Lung (tissue), 17 donors: ENCODE measurements at places on chromosomes 6 and 20. TPM values are rescaled to one million over a fixed set of nuclear protein-coding genes. Genes with fewer than 3 reads are reported as not detected.

LRRN4 gene
- 26.9 TPM for polyA plus RNA-seq

SIRPB1 gene
- 25.2 TPM for polyA plus RNA-seq

APOM gene
- polyA plus RNA-seq, result 8.8 TPM

TCF21 gene
- polyA plus RNA-seq, result 14.5 TPM

FITM2 gene
- 2.7 TPM for polyA plus RNA-seq

POU5F1 gene
- polyA plus RNA-seq, result 2.5 TPM

LRRC1 gene
- polyA plus RNA-seq, result 8.9 TPM

- no peak for DNase-seq
Observed at GRCh38 chr6:44349904-44350649, 7.6 kb downstream of the SPATS1 start.

DNA sequence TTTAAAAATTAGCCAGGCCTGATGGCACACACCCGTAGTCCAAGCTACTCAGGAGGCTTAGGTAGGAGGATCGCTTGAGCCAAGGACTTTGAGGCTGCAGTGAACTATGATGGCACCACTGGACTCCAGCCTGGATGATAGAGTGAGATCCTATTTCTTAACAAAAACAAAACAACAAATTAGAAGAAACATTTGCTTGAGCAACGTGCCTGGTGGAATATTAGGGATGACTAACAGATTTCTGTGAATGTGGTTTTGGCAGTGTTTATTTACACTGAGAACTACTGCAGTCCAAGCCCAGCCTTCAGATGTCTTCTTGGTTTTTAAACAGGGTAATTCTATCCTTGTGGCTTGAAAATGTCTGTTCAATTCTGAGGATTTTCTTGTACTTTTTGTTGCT, 9.2 kb downstream of the PPP1R3G start:
- no peak for DNase-seq

GRCh38 chr6:142294679-142295078, 7.1 kb upstream of the ADGRG6 start:
- DNase-seq, result no peak

DNA sequence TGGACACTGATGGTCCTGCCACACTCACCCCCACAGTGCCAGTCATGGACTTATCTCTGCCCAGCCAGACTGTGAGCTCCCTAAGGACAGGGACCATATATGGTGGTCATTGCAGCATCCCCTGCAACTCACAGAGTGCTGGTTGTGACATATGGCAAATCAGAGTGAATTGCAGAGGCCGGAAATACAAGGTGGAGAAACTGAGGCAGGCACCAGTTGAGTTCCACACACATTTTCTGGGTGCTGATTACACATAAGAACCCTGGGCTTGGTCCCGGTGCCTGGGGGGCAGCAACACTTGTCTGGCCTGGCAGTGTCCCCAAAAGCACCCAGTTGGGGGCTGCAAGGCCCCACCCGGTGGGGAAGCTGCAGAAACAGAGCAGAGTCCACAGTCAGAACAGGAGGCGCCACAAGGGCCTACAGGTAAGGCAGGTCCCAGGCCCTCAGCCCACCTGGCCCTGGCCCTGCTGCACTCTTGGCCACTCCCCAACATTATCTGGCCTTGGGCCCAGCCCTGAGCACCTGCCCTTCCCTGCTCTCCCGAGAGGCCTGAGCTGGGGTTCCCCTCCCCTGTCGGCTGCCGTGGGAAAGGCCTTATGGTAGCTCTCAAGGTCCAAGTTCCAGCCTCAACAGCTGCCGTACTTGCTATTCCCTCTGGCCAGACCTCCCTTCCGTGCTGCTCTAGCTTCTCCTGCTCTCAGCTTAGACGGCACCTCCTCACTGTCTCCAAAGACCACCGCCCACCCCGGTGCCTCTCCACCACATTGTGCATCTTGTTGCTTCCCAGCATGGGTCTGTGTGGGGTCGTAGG, 140.8 kb upstream of the PTPN1 start:
- peak; percentile 61 for DNase-seq

DNA sequence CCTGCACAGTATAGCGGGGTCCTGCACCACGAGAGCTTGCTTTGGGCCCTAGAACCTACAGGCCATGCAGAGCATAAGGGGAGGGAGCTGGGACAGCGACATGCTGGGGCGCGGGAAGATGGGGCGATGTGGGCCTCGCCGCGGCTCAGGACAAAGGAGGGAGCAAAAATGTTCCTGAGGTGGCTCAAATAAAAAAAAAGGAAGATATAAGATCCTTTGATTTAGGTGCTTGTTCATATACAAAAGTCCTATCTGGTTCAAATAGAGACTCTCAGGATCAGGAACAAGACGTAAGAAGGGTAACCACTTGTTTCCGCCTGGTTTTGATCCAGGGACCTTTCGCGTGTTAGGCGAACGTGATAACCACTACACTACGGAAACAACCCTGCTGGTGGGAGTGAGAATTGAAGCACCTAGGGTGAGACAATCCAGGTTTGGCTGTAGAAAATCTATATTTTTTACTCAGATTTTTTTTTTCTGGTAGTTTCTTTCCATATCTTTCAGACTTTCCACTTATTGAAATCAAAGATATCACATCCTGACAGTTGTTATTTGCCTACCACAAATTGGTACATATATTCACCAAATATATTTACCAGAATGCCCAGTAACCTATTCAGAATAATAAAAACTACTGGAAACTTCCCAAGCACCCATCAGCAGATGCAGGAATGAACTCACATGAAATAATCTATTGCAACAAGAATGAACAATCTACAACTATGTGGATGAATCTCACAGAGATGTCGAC, 177.9 kb upstream of the ZNF184 start:
- DNase-seq, result peak; percentile 49

DNA sequence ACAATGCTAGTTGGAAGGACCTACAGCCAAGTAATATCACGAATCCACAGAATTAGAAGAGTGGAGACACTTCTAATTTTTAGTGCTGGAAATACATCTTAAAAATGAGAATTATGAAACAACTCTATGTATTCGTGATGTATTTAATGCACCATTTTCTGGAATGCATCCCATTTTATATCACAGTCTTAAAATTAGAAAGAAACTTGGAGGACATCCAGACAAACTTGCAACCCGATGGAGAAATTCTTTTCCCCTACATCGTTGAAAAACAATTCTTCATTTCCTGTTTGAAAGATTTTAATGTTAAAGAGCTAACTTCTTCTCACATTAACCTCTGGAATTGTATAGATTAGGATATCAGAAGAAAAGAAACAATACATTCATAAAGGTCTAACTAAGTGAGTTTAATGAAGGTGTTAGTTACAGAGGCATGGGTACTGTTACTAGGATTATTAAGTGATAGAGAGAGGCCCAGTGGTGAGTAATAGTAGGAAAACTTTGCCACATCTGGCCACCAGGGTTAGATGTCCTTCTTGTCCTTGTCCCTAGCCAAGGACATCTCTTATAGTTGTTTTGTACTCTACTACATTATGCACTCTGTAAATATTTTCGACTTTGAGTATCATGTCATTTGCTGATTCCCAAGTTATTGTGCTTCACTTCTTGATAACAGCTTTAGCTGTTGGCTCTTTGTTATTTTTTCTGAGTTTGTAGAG, 502.4 kb upstream of the PTCHD4 start:
- no peak for DNase-seq
